ENCODE measurements at places on chromosomes 1 and 21. TPM values are rescaled to one million over a fixed set of nuclear protein-coding genes. Genes with fewer than 3 reads are reported as not detected.

DIO1 gene
- total RNA-seq, result not detected

RUNX3 gene
- total RNA-seq, result 236 TPM

DNA sequence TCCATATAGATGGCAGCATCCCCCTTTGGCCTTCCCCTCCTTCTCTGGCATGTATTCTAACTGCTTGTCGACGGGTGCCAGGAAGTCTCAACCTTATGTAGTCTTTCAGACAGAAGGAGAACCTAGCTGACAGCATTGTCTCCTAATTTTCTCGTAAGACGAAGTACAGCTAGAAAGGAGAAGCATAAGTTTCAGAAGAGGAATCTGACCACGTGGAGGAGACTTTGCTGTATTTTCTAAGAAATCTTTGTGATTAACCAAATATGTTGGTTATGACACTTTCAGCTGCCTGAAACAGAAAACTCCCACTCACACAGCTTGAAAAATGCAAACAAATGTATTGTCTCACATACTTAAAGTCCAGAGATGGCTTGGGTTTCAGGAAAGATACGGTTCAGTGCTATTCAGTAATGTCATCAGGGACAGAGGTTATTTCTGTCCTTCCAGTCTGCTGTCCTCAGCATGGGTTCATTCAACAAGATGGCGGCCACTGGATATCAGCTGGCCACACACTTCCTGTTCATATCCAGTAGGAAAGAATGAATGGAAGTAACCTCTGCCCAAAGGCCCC, 109.5 kb upstream of the ZNF648 start:
- no peak for DNase-seq

- DNase-seq, result no peak
Measured at GRCh38 chr1:219401724-219402625, 210.9 kb downstream of the ZC3H11B start.

SH3BGR gene
- 2.1 TPM for total RNA-seq

- no peak for DNase-seq
Measured at GRCh38 chr1:98049370-98050135, 128.7 kb upstream of the DPYD start.

TENT5C gene
- 3.6 TPM for total RNA-seq

All from activated T-cell treated with anti-CD3 and anti-CD28 coated beads, Interleukin-2, amount 50 U/mL, for 4 hours (primary cell).